ENCODE measurements at places on chromosomes 2 and 18. TPM values are rescaled to one million over a fixed set of nuclear protein-coding genes. Genes with fewer than 3 reads are reported as not detected.

Gene SLC11A1
- total RNA-seq = 0.17 TPM

Gene FSHR
- not detected for total RNA-seq

Gene GALNT14
- 0.83 TPM for total RNA-seq

Gene CTDP1
- total RNA-seq = 20.5 TPM

Gene LHCGR
- not detected for total RNA-seq
